ENCODE measurements at places on chromosomes 12 and 14. TPM values are rescaled to one million over a fixed set of nuclear protein-coding genes. Genes with fewer than 3 reads are reported as not detected.

Gene TBC1D30
- 1.5 TPM for total RNA-seq

DNA sequence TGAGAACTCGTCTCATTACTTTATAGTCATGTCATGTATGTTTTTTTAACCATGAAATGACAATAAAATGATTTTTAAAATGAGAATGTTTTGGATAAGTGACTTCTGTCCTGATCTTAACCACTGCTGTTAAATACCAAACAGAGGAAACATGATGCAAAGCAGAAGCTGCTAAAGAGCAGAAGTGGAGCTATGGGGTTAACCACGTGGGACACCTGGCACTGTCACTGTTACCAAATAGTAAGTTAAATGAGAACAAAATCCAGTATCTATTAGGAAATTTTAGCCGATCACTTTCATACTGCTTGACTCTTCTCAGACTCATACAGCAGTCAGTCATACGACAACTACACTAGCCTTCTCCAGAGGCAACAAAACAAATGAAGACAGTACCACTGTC, 82.4 kb downstream of the SCAF11 start:
- DNase-seq, result no peak

DNA sequence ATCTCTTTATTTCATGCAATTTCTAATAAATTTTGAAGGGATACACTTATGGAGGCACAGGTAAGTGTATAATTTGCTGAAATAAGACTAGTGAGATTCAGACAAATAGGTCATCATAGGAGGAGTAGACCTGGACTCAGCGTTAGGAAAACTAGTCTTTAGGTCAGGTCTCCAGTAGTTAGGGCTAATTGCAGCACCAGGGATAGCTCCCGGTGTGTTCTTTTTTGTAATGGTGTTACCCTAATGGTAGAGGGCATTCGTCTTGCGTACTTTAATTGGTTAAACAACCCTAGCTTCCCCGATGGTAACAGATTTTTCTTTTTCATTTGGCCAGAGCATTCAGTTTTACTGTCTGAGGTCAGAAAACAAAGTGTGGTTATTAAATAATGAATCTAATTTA, 64.9 kb downstream of the ARID2 start:
- no peak for DNase-seq

Gene AVPR1A
- total RNA-seq, result 44.2 TPM

- no peak for DNase-seq
Measured at GRCh38 chr12:106030210-106031071, 108.3 kb downstream of the NUAK1 start.
